Brain (organoid and tissue), 16 donors: ENCODE measurements at places on chromosomes 1 and 21.

- DNase-seq, result no peak
These were observed 172.4 kb upstream of the IGSF21 start for GRCh38 chr1:17935230-17935629.

- no peak for DNase-seq
These were observed 243.4 kb downstream of the ADGRL2 start for GRCh38 chr1:82044111-82044510.

- DNase-seq, result no peak
These were observed 61.8 kb downstream of the INTS7 start for GRCh38 chr1:211973541-211973940.

- no peak for DNase-seq
These were observed 648.9 kb upstream of the CXADR start for GRCh38 chr21:16863908-16864307.

DNA sequence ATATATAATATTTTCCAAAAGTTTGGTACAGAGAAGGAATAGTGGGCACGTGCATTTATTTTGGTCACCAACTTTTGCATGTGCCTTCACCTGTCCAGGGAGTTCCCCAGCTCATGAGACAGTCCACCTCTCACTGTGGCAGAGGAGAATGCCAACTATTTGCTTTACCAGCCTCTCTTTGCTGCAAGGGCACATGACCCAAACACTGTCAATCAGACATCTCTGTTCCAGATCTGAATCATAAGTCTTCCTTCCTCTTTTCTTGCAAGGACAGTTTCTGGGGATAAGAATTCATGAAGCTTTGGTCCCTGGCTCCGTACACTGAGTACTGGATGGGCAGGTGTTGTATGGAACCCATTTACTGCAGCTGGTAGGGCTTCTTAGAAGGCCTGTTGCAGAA is 38.6 kb downstream of the C1orf87 start:
- DNase-seq, result no peak

DNA sequence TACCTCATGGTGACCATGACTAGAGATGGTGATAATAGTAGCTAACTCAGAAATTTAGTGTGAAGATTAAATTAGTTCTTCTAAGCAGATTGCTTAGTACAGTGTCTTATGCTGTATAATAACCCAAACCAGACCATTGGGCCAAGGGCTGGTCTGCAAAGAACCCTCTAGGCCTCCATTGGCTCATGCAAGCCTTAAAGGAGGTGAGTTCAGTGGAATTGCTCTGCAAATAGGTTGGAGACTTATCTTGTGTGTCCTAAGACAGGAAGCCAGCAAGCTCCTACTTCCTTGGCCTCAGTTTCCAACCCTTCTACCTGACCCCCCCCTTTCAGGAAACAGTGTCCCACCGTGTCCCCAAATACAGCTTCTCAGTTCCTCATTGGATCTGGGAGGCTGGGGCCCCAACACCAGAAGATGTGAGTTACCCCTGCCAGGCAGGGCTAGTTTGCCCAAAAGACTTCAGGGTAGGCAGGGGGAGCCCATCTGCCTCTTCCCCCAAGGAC is 1.9 kb upstream of the MEF2D start:
- DNase-seq, result no peak

- DNase-seq, result no peak
These were observed 397.7 kb downstream of the HLX start for GRCh38 chr1:221276896-221277409.

DNA sequence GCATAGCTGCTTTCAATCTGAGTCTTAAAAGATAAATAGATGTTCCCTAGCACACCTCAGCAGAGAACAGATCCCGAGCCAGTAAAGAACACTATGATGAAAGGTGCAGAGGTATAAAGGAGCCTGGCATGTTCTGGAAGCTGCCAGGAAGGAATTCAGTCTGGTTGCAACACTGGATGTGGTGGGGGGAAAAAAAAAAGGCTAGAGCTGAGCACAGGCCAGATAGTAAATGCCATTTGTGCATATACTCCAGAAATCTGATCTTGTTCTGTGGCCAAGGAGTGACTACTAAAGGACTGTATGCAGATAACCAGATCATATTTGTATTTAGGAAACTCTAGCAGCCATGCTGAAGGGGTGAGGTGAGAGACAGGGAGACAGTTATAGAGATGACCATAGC is 240.3 kb downstream of the VAV3 start:
- DNase-seq, result no peak
